ENCODE measurements at places on chromosomes 2 and 18.
A peak's percentile ranks its signal among the peaks of the same experiment; 100 is the strongest.

GRCh38 chr18:55401638-55402191, 186.3 kb downstream of the TCF4 start:
- DNase-seq, result no peak

- DNase-seq, result no peak
Measured at GRCh38 chr2:88117973-88118372, 9.9 kb downstream of the FABP1 start.

GRCh38 chr2:218821605-218822211, 9.9 kb downstream of the PRKAG3 start:
- DNase-seq, result no peak

GRCh38 chr18:58784601-58785137, 80.0 kb upstream of the ZNF532 start:
- peak; percentile 7 for DNase-seq

GRCh38 chr2:26494199-26494598, 16.3 kb upstream of the OTOF start:
- no peak for DNase-seq

DNA sequence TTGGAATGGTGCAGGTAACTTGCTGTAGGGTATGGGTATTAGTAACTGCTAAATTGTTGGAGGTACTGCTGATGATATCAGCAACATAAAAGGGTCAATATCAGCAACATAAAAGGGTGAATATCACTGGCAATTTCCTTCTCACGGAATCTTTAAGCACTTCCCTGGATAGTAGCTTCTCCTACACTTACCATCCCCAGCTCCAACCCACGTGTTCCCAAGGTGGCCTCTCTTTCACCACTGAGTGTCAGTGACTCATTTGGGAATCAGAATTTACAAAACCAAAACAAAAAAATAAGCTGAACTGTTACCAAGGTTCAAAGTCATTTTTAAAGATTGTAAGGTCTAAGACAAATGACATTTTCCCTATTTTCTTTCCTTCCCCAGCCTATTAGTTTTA, 70.8 kb downstream of the LRP2 start:
- no peak for DNase-seq

GRCh38 chr18:13453714-13454113, 235.2 kb downstream of the LDLRAD4 start:
- DNase-seq, result no peak

DNA sequence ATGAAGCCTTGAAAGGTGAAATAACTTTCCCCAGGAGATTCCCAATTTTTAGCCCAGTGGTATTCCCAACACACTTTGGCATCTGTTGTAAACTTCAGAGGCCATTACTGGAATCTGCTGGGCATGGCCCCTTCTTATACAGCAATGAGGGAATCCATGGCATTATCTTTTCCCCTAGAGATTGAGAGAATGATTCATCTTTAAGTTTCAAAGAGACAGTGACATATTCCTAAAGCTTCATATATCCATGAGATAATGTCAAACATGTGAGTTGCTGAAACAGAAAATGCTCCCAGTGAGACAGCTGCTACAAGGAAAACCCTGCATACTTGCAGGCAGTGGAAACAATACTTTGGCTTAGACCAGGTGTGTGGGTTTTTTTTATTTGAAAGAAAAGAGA, 51.1 kb upstream of the DLX2 start:
- DNase-seq, result no peak

GRCh38 chr18:7000484-7001096, 117.0 kb downstream of the LAMA1 start:
- DNase-seq, result peak; percentile 17

DNA sequence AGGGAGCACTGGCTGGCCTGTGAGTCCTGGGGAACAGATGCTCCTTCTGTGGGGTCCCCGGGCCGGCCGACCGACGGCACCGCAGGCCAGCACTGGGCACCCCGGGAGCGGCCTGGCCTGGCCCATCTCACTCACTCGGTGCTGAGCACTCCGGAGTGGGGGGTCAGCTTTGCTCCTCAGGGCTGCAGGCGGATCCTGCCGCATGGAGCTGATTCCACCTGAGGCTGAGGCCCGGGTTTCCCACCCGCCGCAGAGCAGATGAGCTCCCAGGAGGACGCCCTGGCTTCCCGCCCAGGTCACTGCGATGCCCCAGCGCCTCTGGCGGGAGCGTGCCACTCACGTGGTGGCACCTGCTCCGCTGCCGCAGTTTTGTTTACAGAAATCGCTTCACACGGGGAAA, 418.6 kb downstream of the GALR1 start:
- DNase-seq, result no peak

DNA sequence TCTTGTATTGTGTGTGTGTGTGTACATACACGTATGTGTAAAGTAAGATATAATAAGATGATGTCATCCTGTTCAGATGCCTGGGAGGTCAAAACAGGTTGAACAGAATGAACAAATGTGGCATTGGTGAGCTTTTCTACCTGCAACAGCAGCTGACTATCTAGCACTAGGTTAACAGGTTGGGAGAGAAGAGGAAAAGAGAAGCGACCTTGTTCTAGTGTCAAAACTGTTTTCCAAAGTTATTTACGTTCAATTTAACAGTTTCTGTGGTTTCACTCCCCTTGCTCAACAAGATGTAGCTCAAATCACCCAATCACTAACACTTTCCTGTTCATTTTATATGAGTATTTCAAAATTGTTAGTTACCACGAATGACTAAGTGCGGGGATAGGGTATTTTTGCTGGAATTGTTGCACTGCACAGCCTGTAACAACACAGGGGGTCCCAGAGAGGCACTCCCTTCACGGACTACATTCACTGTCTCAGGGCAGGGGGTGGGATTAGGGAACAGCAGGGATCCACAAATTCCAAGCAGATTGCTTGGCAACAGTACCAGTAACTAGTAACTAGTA, 67.5 kb upstream of the DTNB start:
- no peak for DNase-seq

GRCh38 chr2:177771191-177771590, 301.4 kb downstream of the PDE11A start:
- no peak for DNase-seq

- DNase-seq, result no peak
Measured at GRCh38 chr18:35117951-35118411, 76.8 kb downstream of the MAPRE2 start.

GRCh38 chr2:176470713-176471112, 201.5 kb downstream of the MTX2 start:
- DNase-seq, result no peak

DNA sequence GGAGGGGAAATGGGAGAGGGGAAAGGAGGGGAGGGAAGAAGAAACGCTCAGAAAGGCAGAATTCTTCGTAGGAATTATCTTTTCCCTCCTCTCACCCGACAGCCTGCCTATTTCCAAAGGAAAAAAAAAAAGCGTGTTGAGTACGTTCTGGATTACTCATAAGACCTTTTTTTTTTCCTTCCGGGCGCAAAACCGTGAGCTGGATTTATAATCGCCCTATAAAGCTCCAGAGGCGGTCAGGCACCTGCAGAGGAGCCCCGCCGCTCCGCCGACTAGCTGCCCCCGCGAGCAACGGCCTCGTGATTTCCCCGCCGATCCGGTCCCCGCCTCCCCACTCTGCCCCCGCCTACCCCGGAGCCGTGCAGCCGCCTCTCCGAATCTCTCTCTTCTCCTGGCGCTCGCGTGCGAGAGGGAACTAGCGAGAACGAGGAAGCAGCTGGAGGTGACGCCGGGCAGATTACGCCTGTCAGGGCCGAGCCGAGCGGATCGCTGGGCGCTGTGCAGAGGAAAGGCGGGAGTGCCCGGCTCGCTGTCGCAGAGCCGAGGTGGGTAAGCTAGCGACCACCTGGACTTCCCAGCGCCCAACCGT, at the start of gene GAD1:
Gene GAD1, plus strand, starts transcription at position 384 of the 589 bp plus-strand sequence. CDS start 1,705 bp downstream, outside the sequence.
- DNase-seq, result peak; percentile 92

GRCh38 chr2:170425281-170425751, 247.4 kb downstream of the MYO3B start:
- no peak for DNase-seq

GRCh38 chr2:95379371-95379831, 23.1 kb upstream of the FAHD2A start:
- DNase-seq, result no peak

DNA sequence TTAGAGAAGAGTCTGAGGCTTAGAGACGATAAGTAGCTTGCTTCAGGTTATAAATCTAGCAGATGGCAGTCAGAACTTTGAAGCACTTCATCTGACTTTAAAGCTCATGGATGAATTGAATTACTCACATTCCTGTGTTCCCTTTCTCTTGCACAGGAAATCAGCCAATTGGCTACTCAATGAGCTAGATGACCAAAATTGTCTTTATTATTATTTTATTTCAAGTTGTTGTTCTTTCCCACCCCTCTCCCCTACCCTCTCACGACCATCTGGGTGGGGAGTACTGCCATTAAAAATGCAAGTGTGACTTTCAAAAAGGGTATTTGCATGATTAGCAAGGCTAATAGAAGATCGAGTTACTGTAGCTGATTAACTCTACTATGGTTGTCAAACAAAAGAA, 491.1 kb downstream of the NR4A2 start:
- DNase-seq, result no peak

DNA sequence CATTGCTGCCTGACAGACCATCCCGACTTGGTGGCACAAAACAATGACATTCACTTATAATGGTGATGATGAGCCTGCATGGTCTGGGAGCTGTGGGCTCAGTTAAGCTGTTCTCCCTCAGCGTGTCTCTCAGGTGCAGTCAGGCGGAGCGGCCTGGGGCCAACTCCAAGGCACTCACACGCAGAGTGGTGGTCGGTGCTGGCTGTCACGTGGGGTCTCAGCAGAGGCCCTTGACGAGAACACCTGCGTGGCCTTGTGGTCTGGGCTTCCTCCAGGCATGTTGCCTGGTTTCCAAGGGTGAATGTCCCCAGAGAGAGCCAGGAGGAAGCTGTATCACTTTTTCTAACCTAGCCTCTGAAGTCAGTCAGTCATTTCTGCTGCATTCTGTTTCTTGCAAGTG, 29.8 kb downstream of the ARMC9 start:
- peak; percentile 82 for DNase-seq

DNA sequence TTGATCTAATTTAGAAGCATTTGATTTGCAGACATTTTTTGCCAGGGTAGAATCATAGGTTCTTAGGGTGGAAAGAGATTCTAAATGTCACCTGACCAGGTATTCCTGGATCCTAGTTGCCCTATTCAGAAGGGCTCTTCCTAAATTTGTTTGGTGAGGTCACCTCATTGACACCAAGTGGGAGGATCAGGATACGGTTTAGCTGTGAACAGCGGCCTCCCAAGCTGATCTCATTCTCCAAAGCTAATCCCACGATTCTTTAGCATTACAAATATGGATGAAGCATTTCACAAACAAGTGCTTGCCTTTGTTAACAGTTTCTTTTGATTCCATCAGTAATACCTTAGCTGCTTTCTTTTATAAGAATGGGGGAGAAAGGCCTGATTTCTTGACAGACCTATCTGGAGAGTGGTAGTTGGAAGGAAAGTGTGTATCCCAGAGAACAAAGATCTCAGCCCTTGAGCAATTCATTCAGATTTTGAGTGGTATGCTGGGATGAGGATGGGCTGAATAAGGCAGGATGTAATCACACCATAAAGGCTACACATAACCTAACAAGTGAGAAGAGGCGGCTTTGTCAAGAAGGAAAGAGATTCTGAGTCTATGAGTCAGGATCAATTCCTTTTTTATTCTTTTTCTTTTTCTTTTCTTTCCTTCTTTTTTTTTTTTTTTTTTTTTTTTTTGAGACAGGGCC, 16.6 kb downstream of the KCTD1 start:
- DNase-seq, result no peak

DNA sequence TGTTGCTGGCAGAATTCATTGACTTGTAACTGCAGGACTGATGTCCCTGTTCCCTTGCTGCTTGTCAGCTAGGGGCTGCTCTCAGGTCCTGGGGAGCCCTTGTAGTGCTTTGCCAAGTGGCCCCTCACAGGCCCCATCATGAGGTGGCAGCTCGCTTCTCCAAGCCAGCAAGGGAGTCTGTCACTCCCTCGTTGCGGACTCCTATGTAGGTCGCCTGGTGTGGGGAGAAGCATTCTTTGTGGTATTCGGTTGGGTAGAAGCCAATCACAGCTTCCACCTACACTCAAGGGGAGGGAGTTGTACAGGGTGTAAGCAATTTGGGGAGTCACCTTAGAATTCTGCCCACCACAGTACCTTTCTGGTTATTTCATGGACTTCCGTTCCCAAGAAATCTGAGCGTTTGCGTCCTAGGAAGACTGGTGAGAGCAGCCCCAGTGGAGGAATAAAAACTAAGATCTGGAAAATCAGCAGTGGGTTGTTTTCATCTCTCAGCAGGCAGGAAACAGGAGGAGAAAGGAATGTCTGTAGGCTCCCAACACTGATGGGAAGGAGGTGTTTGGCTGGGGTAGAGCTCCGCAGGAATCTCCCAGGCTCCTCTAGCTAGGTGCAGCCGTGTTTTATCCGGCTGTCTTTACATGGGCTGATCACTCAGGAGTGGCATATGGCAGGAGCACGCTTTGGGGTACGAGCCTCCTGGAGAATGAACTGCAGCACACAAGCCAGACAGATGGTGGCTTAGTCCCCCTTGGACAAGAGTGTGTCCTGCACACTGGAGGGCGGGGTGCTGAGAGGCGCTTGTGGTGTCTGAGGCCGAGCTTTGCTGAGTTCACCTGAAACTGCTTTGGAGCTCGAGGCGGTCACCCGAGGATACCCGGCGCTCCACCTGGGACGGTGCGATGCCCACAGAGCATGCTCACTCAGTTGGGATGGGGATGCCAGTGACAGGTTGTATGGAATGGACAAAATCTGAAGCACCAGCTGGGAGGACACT, 58.3 kb downstream of the LDLRAD4 start:
- DNase-seq, result no peak

DNA sequence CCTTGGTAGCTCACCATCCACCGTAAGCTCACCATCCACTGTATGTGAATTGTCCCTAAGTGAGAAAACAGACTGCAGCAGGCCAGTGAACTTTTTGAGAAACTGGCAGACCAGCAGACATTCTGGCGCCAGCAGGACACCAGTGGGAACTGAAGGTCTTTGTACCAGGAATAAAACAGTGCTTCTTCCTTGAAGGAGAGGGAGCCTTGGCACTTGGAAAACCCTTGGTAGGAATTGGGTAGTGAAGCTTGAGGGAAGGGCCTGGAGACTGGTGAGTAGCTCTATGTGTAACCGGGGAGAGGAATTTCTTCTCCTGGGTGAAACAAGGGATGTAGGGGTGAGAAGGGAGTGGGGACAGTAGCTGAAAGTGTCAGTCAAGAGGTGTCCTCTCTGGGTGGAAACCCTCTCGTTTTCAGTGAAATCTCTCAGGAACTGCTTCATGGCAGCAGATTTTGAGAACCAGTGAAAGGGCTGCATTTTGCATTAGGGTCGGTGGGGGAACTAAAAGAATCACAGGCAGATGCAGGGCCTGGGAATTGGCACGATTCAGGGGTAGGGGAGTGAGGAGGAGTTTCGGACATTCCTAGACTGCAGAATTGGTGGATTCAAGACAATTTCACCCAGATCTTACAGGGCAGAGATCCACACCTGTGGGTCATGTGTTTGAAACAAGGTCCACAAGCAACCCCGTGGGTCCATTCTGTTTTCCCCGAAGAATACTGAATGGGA, 131.5 kb upstream of the DLX2 start:
- DNase-seq, result no peak
